ENCODE measurements at places on chromosomes 16 and 17. TPM values are rescaled to one million over a fixed set of nuclear protein-coding genes. Genes with fewer than 3 reads are reported as not detected.

DNA sequence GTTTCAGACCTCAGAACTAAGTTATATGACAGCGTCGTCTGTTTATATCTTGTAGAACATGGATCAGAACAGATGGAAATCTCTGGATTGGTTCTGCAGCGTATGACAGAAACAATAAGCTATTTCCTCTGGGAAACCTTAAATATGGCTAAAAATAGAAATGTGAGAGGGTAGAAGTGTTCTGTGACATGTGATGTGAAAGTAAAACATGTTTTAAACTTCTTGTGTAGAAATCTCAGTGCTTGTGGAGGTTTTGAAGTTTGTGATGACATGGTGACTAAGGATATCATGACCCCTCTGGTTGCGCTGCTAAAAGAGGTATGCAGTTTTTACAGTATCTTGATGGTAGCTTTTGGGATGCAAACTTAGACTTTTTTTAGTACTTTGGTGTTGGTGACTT, 2.8 kb downstream of the HEATR3 start:
- DNase-seq: no peak

The TBC1D3G gene
- not detected for total RNA-seq

The ZSCAN10 gene
- total RNA-seq: not detected

DNA sequence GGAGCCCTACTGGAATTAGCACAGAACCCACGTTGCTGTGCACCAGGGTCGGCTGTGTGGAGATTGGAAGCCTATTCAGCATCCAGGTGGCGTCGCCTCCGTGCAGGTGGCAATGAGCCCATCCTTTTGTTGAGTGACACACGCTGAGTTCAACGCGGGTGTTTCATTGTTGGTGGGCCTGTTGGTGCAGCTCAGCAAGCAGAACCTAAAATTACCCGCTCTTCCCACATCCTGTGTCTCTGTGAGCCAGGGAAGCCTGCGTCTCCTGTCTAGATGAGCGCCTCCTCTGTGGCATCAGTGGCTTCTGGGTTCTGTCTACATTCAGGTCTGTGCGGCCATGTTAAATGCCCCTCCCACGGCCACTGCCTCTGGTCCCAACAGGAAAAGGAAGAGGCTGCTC, 14.5 kb downstream of the CD2BP2 start:
- DNase-seq: no peak

- DNase-seq: no peak
Measured at GRCh38 chr16:67304020-67304419, 22.5 kb downstream of the KCTD19 start.

The ZNF652 gene
- total RNA-seq: 55.6 TPM

GRCh38 chr16:85087899-85088569, 24.2 kb downstream of the CIBAR2 start:
- DNase-seq: no peak

- no peak for DNase-seq
Measured at GRCh38 chr16:30910427-30911029, 12.8 kb upstream of the FBXL19 start.

GRCh38 chr17:64617125-64617780, 44.9 kb downstream of the SMURF2 start:
- no peak for DNase-seq

GRCh38 chr17:49603238-49603637, 27.6 kb downstream of the NXPH3 start:
- no peak for DNase-seq

- DNase-seq: no peak
Measured at GRCh38 chr17:40707745-40708144, 4.2 kb upstream of the KRT24 start.

DNA sequence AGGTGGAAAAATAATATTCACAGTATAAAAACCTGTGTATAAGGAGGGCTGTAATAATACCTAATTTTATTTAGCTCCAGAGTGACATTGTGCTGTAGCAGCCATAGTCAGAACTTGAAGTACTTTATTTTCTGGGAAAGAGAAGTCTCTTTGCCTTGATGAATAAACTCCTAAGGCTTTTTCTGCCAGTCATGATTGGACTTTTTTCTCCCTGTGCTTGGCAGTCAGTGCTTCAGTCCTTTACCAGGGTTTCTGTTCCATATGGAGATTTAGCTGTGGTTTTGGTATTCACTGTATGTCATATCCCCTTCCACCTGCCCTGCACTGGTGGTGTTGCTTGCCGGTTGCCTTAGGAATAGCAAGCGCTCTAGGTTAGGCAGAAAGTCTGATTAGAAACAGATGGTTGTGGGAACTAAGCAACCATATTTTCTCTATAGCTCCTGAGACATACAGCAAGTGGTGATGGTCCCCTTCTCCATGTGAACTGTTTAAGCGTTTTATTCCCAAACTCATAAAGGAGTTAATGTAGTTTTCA, 24.7 kb downstream of the DDX42 start:
- no peak for DNase-seq

DNA sequence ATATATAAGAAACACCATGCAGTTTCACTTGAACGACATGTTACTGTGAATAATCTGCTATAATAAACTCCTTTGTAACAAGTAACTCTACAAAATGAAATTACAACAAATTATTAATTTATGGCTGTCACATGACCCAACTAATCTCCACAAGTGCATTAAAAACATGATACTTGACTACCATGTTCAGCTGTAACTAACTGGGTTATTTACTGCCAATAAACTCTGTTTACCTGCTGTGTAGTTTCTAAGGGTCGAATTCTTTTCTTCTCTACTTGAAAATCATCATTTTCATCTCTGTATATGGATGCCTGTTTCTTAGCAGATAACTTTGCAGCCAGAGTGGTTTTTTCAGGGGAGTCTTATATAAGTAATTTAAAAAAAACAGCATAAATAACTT, 14.4 kb downstream of the BRIP1 start:
- DNase-seq: no peak

GRCh38 chr17:2138761-2139160, 83.9 kb downstream of the HIC1 start:
- peak; percentile 35 for DNase-seq

The C1QTNF8 gene
- not detected for total RNA-seq

- no peak for DNase-seq
Measured at GRCh38 chr16:81107511-81107910, 11.3 kb upstream of the GCSH start.

DNA sequence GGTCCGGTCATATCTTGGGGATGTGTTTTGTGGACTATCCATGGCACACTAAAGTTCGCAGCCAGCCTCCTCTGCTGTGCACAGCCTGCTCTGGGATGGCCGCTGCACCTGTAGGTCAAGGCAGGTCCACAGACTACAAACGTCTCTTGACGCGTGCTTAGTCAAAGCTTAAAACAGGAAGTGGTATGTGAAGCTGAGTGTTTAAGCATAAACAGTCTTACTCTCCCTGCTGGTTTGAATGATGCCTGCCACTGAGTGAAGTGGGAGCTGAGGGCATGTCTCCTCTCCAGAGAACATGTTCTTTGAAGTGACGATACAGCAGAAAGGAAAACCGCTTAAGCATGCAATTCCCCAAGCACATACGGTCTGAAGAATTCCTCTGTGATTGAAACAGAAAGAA, 365.6 kb downstream of the SLC39A11 start:
- DNase-seq: no peak

- no peak for DNase-seq
Measured at GRCh38 chr17:68656666-68657065, 55.5 kb upstream of the FAM20A start.

DNA sequence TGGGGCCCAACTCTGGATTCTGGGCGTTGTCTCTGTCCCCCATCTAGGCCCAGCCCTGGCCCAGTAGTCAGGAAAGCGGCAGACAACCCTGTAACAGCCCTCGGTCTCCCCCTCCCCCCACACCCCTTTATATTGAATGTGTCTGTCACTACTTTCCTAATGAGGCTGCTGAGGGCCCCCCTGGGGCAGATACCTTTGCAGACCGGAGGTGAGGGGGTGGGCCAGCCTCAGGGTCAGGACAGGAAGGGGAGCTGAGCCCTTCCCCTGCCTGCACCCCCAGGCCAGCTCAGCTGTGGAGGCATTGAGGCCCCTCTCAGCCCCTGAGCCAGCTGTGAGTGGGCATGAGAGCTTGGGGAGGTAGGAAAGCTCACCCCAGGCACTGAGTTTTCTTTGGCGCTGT, 17.1 kb downstream of the RAI1 start:
- DNase-seq: no peak

The TAC4 gene
- total RNA-seq: not detected

DNA sequence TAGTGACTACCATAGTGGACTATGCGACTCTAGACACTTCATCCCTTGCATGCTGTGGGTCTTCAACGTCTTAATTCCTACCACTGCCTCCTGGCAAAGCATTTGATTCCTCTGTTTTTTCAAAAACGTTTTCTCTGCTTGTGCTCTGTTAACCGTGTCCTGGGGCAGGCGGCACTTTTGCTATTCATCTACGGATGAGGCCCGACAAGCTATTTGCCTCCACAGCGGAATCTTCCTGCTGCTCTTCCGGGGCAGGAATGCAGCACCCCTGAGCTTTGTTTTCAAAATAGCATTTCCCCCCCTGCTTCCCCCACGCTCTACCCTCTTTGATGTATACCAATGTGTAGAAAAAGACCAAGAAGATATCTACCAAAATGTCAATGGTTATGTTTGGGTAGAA, 39.8 kb upstream of the METTL16 start:
- DNase-seq: no peak

The NEUROD2 gene
- total RNA-seq: not detected

GRCh38 chr16:77285676-77286075, 86.5 kb downstream of the SYCE1L start:
- DNase-seq: no peak

GRCh38 chr16:68417711-68418301, 30.5 kb downstream of the SMPD3 start:
- DNase-seq: peak; percentile 48

- DNase-seq: no peak
Measured at GRCh38 chr16:56047307-56048234, 143.7 kb upstream of the GNAO1 start.

GRCh38 chr17:78611607-78612006, 34.4 kb upstream of the DNAH17 start:
- no peak for DNase-seq

DNA sequence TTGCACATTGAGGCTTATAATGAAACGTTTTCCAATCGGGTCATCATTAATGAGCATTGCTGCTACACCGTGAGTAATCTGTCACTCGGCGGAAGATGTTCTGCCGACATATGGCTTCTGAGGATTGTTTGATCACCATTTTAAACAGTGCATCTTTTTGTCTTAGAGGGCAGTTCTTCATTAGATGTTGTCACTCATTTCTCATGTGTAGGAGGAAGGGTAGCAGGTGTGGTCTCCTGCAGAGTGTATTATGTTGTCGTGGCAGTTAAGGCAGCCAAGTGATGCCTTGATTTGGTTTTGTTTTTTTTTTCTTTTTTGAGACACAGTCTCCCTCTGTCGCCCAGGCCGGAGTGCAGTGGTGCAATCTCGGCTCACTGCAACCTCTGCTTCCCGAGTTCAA, 50.5 kb downstream of the SEC14L1 start:
- DNase-seq: no peak

- DNase-seq: peak; percentile 79
Measured at GRCh38 chr16:88804552-88805339, 1.2 kb downstream of the CDT1 start.

DNA sequence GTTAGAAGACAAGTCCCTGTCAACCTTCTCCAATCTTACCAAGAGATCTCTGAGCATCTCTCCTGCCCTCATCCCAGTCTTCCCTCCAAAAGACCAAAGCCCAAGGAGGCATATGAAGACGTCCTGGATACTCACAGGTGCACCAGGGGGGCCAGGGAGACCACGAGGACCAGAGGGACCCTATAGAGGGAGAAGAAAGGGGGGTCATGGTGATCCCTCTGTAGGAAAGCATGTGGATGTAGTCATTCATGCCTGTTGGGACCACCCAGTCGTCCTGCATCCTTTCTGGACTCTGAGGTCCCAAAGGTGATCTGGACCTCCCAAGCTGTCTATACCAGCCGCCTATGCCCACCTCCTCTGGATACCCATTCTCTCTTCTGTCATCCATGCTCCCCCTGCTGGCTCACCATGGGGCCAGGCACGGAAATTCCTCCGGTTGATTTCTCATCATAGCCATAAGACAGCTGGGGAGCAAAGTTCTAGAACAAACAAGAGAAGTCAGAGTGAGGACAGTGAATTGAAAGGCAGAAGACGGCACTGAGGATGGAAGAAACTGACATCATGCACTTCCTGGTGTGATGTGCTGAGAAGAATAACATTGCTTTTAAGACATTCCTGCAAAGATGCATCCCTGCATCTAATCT, 3.3 kb downstream of the COL1A1 start:
- DNase-seq: peak; percentile 84

The PDILT gene
- not detected for total RNA-seq

Measured in hepatocyte (in vitro differentiated cells).